ENCODE measurements at places on chromosomes 16 and 17. TPM values are rescaled to one million over a fixed set of nuclear protein-coding genes. Genes with fewer than 3 reads are reported as not detected.

DNA sequence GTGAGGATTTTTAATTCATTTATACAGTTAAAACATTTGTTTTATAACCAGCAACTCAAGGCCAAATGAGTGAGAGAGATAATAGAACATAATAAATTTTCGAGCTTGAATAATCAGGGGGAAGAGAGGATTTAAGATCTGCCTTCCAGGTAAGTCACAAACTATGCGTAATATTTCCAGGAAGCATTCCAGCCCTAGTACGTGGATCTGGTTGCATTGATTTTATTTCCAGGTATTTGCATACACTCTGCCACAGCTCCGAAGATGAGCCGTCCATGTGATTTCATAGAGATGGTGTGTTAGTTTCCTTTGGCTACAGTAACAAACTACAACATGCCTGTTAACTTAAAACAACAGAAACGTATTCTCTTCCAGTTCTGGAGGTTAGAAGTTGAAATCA is 3.5 kb downstream of the DYNLRB2 start:
- H3K27me3 ChIP-seq = no peaks in the 10 kb centered on the region
- H3K4me1 ChIP-seq = peaks cover 10% of the 10 kb centered on the region
- H3K36me3 ChIP-seq = no peaks in the 10 kb centered on the region
- H3K27ac ChIP-seq = no peak overlapping the region

DNA sequence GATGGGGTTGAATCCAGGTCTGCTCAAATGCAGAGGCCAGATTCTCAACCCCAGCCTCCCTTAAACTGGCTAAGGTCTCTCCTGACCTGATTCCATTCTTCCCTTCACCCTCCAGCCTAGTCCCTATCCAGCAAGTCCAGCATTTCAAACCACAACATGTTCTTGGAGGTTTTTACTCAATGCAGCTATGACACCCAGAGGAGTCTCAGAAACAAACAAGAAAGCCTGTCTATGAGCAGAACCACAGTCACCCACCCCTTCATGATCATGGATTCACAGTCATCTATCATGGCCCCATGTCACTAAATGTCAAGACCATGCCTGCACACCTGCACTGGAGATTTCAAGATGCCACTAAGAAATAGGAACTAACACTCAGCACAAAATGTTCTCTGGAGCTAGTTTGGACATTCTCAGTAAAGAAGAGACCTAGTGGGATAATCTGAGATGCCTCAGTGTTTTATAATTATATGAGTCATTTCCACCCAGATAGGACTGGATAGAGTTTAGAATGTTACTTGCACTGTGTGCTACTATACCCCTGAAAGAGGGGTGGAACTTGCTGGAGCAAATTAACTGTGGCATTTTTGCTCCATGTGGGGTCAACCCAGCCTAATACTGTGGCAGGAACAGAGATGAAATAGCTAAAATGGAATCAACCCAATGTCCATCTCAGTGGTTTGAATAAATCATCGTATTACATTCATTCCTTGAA is 9.5 kb upstream of the METTL22 start:
- H3K36me3 ChIP-seq = no peaks in the 10 kb centered on the region
- no peak overlapping the region for H3K4me3 ChIP-seq
- no peak overlapping the region for H3K27ac ChIP-seq
- no peaks in the 10 kb centered on the region for H3K4me1 ChIP-seq

Gene ESRP2
- total RNA-seq = 0.66 TPM

DNA sequence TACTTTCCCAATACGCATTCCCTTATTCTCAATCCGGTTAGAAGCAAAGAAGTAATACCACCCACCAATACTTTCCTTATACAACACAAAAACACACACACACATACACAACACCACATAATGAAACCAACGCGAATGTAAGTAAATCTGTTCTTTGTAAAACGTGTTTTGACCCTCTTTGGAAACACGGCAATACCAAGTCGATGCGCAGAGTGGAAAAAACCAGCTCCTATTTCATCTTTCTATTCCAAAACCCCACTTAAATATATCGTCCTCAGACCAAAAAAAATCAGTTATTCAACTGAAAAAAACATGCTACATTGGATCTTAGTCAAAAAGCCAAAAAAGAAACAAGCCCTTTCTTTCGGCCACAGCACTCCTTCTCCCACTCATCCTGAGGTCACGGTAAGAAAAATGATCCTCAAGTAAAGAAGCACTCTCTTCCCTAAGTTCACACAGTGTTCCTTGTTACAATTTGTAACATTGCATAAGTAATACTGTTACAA is 31.0 kb upstream of the ARL4D start:
- H3K27ac ChIP-seq = peak overlapping the region; percentile 98
- peak overlapping the region; percentile 16 for H3K4me3 ChIP-seq
- H3K36me3 ChIP-seq = no peaks in the 10 kb centered on the region
- no peak for DNase-seq
- no peaks in the 10 kb centered on the region for H3K27me3 ChIP-seq

Gene NPIPA2
- 6.9 TPM for total RNA-seq

Gene TMEM219
- total RNA-seq = 99.4 TPM

DNA sequence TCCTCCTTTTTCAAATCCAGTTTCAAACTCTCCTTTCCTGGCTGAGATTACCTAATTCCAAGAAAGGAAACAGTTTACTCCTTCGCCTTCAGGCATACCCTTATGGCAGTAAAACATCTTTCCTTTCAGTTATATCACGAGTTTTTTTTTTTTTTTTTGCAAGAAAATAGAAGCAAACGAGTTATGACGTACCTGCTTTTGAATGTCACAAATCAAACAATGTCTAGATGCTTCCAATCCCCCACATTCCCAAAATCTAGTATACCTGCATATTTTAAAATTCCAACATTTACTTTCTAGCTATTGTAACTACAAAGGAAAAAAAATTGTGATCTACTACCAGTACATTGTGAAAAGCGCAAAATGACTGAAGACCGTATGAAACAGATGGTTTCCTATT is 28.9 kb downstream of the GSPT1 start:
- no peaks in the 10 kb centered on the region for H3K4me1 ChIP-seq
- H3K4me3 ChIP-seq = no peak overlapping the region
- DNase-seq = no peak
- peaks cover 7% of the 10 kb centered on the region for H3K36me3 ChIP-seq

Gene CA5A
- total RNA-seq = not detected

DNA sequence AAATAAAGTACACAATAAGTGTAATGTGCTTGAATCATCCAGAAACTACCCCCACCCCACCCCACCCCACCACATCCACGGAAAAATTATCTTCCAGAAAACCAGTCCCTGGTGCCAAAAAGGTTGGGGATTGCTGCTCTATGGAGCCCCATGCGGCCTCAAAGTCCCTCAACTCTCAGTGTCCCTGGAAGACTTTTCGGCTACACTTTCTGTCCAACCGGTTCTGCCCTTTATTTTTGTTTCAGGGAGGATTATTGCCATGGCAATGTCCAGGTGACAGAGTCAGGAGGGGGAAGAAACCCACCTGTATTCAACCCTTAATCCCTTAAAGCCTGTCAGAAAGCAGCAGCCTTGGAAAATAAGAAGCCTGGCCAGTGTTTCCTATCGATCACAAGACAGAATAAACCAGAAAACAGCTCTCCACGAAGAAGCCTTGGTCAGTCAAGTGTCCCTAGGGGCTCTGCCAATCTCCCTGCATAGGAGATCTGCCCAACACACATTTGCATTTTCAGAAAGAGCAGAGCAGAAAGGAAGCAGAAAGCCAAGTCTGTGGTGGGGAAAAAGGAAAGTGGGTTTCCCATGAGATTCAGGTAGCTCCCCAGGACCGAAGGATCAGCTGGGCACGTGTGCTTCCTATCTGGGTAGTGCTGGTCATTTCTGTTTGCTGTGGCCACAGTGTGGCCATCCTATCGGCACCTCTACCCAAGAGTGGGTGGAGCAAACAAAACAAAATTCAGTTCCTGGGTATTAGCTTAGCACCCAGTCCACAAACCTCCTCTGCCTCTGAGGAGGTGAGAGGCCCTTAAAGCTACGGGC is 342.7 kb downstream of the SOX9 start:
- no peaks in the 10 kb centered on the region for H3K27me3 ChIP-seq
- DNase-seq = no peak
- H3K4me1 ChIP-seq = no peaks in the 10 kb centered on the region
- no peaks in the 10 kb centered on the region for H3K36me3 ChIP-seq
- H3K4me3 ChIP-seq = no peak overlapping the region
- H3K27ac ChIP-seq = no peak overlapping the region

All from endothelial cell of umbilical vein (primary cell).